HS-5 (cell line): ENCODE measurements at places on chromosomes 11 and 22.

DNA sequence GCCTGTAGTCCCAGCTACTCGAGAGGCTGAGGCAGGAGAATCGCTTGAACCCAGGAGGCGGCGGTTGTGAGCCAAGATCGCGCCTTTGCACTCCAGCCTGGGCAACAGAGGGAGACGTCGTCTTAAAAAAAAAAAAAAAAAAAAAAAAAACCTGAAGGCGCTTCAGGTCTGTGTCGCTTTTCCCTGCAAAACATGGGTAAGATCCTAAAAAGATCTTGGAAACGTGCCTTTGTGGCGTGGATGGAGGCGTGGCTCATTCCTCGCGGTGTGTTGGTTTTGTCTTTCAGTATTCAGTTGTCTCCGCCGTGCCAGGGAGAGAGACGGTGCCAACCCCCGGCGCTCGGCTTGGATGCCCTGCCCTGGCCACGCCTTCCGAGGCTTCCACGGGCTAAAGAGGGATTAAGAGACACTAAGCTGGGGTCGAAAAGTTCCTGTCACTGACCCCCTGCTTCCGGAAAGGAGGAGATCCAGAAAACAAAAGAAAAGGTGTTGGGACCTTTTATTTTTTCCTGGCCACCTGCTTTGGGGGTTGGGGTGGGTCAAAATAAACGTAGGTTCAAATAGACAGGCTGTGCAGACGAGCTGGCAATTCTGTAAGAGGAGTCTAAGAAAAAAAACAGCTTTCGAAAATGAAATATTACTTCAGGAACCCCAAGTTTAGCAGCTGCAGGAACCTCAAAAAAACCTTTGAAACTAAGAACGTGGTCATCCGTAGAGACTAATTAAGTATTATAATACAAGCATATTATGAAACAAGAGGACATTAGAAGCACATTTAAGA is 1.1 kb upstream of the SLC35F2 start:
- no peak for DNase-seq

DNA sequence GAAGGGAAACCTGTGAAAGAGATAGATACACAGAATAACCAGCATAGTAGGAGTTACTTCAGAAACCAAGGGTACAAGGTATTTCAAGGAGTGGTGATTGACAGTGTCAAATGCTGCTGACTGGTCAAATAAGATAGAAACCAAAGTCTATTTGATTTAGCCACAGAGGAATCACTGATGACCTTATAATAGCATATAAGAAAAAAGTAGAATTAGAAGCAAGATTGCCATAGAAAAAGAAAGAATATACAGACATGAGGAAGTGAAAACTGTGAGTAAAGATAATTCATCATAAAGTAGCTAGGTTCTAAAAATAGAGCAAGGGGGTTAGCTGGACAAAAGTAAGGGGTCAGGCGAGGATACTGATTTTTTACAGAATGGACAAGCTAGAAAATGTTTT is 14.2 kb downstream of the ZBTB44 start:
- no peak for DNase-seq

DNA sequence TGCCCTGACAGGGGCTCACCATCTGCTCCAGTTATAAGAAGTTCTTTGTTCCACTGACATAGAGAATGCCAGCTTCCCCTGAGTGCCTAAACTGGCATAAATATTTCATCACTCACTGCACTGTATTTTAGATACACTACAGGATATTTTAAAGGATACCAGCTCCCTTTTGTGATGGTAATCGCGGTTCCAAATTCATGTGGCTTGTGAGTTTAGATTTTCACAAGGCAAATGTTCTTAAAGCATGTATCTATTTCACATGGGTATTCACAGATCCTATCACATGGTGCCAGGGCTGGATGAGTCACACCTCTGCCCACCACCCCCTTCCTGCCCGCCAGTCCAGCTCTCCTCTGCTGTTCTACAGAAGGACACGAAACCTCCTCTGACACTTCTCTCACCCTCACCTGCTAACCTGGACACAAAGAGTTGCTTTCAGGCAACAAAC is 105.5 kb downstream of the KCNC1 start:
- no peak for DNase-seq

DNA sequence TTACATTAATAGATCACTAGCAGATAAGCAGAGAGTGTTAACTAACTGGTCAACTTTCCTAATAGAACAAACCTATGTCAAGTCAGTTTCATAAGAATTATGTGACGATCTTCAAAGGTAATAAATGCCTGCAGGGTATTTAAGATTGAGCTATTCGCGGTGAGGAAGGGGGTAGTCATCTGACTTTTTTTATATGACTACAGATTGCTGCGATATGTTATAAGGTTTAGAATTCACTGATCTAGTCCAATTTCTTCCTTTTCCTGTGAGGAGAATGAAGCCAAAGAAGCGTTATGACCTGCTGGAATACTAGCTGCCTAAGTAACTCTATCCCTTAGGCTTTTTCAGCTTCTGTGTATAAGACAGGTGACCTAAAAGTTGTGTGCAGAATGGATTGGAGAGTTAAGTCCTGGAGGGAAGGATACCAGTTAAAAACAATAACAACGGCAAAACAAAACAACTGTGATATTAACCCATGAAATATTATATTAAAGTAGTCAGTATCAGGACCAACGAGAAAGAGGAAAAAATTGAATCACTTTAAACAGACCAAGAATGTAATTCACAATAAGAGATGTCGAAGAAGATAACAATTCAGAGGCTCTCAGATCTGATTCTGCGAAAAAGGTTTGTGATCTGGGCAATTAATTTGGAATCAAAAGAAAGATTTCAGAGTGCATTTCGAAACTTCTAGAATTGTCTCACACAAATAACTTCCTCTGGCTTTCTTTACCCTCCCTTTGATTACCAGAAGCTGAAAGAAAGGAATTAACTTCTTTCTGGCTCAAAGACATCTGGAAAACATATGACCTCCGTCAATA is 630 bp downstream of the CASP4 start:
- no peak for DNase-seq

DNA sequence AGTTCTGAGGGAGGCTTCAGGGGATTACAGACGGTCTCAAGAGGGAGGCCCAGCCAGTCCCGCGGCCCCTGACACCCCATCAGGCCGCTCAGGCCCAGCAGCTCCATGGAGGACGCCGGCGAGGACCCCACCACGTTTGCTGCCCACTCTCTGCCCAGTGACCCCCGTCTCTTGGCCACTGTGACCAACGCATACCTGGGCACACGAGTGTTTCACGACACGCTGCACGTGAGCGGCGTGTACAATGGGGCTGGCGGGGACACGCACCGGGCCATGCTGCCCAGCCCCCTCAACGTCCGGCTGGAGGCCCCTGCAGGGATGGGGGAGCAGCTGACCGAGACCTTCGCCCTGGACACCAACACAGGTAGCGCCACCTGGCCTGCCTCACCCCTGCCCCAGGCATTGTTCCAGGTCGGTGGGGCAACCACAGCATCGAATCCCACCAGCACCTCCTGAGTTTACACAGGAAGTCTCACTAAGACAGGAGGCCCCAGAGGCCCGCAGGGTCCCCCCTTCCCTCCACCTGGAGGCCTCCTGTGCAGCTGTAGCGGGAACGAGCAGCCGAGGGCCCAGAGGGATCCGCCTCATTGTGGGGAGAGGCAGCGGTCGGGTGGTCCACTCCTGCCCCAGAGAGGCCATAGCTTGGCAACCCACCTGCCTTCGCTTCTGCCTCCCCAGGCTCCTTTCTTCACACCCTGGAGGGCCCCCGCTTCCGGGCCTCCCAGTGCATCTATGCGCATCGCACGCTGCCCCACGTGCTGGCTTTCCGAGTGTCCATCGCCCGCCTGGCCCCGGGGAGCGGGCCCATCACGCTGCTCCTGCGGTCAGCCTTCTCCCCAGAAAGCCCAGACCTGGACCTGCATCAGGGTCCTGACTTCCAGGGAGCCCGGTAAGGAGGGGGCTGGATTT is 1.0 kb downstream of the PGGHG start:
- DNase-seq = no peak

- DNase-seq = no peak
Measured at GRCh38 chr11:57301711-57302423, 22.9 kb downstream of the TNKS1BP1 start.

GRCh38 chr11:20584093-20584774 is 15.2 kb upstream of the SLC6A5 start:
- no peak for DNase-seq
